ENCODE measurements at places on chromosomes 2 and 18.

GRCh38 chr2:119983108-119983507 lies 29.8 kb upstream of the EPB41L5 start:
- DNase-seq, result no peak

DNA sequence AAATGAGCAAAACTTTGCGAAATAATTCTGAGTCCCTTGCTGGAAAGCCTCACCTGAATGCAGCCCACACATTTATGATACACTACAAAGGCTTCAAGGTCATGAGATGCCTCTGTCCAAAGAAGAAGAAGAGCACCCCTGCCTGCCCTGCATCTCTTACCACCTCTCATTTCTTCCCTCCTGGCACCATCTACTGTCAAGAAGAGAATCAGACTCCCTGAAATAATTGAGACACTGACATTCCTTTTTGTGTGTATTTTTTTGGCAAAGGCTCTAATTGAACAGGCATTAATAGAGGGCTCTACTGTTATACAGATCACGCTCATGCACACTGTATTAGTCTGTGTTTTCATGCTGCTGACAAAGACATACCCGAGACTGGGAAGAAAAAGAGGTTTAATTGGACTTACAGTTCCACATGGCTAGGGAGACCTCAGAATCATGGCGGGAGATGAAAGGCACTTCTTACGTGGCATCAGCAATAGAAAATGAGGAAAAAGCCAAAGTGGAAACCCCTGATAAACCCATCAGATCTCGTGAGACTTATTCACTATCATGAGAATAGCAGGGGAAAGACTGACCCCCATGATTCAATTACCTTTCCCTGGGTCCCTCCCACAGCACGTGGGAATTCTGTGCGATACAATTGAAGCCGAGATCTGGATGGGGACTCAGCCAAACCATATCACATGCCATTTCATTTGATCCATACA lies 176.3 kb downstream of the ALPK2 start:
- DNase-seq, result no peak

DNA sequence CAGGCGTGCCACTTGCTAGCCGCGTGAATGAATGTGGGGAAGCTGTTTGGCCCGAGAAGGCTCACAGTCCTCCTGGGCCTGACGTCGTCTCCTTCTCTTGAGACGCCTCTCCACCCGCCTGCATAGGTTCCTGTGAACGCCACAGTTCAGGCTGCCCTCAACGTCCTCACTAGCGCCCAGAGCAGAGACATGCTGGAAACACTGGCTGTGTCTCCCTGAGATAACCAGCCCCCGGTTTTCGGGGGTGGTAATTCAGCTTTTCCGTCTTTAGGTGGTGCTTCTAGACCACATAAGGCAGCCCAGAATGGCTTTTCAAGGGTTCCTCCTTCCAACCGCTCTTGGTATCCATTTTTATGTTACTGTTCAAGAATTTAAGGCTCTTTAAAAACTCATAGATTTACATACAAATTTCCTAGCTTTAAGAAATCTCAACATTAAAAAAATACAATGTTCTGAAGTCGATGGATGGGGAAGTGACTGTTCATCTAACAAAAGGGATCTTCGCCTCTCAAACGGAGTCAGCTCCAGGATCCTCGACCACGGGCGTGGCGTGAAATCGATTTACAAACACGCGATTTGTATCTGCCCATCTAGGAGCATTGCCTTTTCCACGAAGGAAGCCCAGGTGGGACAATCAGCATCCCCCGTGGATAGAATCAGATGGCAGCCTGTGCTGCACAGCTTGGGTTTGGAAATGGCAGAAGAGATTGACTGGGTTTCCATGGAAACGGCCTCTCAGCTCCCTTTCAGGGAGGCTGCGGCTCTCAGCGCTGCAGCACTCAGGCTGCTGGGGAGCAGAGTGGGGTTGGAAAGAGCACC lies 110.6 kb upstream of the PXDN start:
- peak; percentile 34 for DNase-seq

DNA sequence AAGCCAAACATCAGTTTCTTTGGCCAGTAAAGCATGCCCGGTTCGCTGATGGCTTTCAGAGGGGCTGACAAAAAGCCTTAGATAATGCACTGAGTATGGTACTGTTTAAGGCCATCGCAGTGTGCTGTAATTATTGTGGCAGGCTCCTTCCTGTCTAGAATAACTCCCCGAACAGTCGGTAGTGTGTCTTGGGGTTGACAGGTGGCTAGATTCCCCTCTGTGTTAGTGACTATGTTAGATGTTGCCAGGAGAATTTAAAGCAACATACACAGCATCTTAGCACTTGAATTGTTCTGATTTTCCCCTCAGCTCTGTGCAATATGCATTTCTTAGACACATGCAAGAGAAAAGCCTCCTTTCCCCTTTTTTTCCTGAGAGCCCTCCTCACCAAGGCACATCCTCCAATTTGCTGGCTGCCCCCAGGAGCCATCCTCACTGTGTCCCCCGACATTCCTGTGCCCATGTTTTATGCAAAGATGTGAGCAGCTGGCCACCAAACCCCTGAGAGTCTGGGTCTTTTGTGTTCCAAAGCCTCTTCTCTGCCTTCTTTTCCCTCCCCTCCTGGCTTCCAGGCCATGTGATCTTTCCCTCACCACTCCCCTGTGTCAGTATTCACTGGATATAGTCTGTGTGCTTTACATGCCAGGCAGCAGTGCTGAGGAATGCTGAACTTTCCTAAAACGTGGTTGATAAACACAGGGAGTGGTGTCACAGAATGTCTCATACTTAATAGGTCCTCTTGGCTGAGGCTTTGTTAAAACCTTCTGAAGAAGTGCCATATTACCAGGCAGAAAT lies 331.5 kb downstream of the HRH4 start:
- DNase-seq, result no peak

DNA sequence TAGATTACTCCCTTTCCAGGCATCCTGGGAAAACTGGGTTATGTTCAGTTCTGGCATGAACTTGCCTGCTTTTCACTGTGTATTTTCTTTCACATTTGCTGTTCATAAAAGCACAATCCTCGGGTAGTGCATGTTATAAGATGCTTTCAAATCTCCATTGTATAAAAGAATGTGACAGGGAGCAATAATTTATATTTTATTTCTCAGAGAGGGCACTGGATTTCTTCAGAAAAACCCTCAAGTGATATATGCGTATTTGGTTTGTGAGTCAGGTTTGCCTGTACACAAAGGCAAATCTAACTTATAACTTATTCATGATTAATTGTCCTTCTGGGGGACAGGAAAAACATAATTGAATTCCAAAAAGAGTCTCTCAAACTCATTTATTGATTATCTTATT lies 440.7 kb upstream of the MMADHC start:
- no peak for DNase-seq

DNA sequence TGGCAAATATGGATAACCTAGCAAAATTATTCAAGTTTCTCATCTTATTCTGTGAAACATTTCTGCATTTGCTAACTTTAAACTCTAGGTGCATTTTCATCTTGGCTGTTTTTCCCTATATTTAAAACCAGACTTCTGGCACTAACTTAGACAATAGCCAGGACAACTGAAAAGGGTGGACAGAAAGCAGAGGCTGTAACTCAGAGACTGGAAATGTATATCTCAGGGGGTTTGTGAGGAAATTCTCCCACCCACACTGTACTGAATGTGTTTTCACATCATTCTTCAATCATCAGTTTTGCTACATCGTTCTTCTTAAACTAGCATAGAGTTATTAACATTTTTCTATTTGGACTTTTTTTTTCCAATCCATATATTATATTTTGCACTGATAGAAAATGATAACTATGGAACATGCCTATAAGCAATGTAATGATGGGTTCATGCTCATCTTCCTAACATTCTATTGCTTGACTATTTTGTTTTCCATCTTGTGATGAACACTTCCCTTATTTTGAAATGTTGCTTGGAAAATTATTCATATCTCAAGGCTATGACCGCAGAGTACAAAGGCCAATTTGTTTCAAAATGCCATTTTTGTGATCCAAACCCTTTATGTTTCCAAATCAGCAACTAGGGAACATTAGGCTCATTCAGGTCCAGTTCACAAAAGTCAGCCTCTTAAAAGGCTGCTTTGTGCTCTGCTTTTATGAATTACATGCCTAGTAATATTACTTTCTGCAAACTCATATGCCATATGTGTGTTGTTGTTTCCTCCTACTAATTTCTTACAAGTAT lies 125.8 kb upstream of the CDH19 start:
- no peak for DNase-seq

GRCh38 chr2:207166039-207166348 lies 246 bp upstream of the KLF7 start:
- peak; percentile 98 for DNase-seq

DNA sequence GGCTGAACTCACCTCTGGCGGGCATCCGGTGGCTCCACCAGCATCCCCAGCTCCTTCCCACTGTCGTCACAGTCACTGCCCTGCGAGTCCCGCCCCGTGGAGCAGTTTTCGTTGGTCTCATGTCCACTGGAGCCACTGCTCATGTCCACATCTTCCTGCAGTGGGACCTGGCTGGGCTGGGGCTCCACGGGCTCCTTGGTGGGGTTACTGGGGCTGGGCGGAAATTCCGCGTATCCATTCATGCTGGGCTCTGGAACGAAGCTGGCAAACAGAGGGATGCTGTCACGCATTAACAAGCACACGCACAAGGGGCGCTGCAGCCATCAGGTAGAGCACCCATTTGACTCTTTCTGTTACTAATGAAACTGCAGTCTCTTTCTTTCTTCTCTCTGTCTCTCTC lies 10.7 kb downstream of the PER2 start:
- DNase-seq, result peak; percentile 66

- no peak for DNase-seq
Observed at GRCh38 chr18:72601481-72601880, 57.3 kb upstream of the CBLN2 start.

DNA sequence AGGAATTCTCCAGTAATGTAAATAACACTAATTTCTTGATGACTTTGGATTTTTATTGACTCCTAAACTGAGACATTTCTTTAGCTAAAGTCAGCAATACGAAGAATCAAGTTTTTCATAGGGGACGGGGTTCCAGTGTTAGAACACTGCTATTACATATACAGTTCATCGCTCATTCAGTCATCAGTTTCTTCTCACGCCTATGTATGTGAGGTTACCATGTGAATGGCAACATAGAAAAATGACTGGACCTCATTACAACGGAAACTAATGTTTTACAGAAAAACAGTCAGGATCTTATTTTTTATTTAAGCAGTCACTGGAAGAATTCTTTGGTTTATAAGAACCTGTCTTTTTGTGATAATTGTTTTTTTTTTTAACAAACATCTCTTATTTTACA lies 56.4 kb downstream of the THADA start:
- no peak for DNase-seq

All from H1 (cell line).